ENCODE measurements at places on chromosomes 3 and 15.

DNA sequence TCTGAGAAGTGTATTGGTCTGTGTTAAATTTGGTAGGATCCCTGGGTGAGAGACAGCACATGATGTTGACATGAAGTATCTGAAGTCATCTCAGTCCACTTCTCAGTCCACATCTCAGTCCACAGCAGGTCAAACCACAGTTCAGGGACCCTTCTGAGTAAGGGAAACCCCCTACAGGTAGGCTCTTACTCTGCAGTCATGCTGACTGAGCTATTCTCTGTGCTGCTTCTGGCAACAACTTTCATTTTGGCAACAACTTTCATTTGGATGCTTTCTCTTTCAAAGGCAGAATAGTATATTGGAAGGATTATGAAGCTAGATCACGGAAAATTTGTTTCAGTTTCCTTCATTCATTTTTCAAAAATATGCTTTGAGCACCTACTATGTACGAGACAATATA lies 178.2 kb upstream of the GOLIM4 start:
- no peak for DNase-seq

GRCh38 chr3:30871720-30872119 lies 22.7 kb downstream of the GADL1 start:
- no peak for DNase-seq

GRCh38 chr3:128415200-128415772 lies 51.4 kb downstream of the DNAJB8 start:
- DNase-seq: no peak

DNA sequence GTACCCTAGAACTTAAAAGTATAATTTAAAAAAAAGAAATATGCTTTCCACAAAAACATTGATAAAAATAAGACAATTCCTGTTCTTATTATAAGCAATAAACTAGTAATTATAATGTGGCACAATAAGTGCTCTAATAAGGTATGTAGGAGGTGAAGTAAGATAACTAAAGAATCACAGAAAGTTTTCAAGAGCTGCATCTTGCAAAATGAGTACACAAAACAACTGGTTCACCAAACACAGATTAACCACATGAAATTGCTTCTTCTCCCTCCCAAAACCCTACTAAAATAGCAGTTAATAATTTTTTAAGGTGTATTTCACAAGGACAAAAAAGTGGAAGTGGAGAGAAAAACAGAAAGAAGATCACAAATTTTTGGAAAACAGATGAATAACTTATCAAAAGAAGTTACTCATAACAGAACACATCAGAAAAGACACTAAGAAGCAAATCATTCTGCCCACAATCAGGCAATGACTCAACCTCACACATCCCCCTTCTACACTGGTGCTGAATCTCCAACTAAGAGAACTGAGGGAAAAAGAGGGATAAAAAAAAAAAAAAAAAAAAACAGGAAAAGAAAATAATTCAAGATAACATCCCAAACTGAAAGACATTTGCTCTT lies 64.2 kb downstream of the TBC1D5 start:
- peak; percentile 58 for DNase-seq

DNA sequence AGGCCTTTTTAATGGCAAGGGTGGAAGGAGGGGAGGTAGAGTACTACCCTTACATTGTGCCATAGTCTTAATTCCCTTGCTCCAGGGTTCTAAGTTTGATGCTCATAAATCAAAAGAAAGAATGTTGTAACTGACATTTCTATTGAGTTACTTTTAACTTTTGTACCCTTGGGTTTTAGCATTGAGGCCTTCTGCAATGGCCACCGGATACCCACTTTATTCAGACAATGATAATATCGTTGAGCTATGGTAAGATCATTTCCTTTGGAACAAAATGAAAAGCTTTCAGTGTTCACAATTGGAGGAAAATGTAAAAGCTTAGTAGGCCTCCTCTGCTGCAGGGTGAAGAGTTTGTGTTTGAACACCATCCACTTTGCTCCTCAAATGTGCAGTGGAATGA lies 16.8 kb downstream of the CGNL1 start:
- no peak for DNase-seq

DNA sequence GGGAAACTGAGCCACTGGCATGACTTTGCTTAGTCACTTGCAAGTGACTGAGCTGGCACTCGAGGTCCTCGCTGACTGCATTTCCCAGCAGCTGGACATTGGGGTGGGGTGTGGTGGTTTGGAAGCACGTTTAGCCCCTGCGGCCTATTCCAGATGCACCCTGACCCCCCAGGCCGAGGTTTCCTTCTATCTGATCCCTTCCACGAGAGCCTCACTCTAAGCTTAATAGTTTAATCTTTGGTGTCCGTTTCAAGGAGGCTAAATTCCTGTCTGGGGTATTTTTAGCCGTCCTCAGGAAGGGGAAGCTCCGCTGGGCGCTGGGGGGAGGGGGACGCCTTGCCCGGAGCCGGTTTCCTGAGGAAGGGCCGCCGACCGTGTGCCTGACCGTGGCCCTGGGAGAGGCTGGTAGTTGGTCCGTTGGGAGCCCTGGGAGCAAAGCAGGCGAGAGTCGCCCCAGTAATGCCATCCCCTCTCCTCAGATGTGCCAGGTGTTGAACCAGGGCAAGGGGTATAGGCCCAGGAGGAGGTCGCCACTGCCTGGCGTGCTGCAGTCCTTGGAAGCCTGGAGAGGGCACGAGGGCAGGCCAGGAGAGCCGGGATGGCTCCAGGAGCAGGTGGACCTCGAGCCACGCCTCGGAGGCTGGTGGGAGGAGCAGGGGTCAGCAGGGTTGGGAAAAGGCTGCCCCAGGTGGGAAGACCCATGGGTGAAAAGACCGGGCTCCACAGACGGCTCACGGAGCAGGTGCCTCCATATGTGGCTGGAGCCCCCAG lies 37.2 kb downstream of the IDH2 start:
- DNase-seq: no peak

- DNase-seq: peak; percentile 54
Observed at GRCh38 chr15:60179786-60180391, 175.8 kb downstream of the FOXB1 start.

DNA sequence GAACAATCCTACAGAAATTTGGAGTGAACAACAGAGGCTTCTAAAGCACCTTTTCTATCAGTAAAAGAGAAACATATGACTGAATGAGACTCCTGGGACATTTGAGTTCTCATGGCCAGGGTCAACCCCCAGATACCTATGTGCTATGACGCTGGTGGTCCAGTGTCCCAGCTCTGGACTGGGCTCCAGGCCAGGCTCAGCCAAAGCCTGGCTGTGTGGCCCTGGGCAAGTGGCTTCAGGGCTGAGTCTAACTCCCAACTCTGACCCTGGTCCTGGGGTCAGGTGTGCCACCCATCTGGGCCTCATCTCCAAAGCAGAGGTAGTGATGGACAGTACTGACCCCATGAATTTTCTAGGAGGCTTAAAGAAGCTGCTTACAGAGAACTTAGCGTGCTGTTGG lies 147.8 kb downstream of the FBLN2 start:
- DNase-seq: no peak

DNA sequence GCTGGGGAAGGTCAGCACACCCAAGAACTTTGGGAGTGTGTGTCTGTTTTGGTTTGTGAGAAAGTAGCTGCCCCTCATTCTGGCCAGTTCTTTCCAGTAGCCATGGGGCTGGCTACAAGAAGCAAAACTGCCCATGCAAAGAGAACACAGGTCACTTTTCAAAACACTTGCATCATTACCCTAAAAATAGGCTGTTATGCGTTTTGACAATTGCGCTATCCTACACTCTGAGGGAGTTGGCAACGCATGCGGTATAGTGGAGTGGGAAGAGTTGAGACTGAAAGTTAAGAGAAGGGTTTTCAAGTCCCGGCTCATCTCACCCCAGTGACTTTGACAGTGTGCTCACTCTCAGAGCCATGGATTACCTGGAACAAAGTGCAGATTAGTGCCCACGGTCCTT lies 41.8 kb upstream of the MYZAP start:
- no peak for DNase-seq

DNA sequence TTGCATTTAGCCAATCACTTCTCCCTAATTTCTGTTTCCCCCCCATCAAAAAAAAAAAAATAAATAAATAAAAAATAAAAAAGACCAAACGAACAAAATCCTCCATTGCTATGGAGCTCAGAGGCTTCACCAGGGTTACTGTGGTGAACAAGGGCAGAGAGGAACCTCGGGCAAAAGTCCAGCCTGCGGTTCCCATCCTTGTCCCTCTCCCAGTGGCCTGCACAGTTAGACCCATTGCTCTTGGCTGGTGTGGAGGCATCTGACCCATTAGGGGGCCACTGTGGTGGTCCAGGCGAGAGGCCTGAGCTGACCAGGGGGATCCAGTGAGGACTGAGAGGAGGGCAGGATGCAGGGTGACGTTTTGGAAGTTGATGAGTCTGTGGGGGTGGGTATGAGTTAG lies 18.8 kb downstream of the CORO2B start:
- no peak for DNase-seq

- peak; percentile 50 for DNase-seq
Observed at GRCh38 chr3:122745369-122746021, 48.1 kb downstream of the HSPBAP1 start.

GRCh38 chr3:183369117-183369516 lies 59.3 kb downstream of the MCF2L2 start:
- DNase-seq: no peak

GRCh38 chr3:124992041-124992440 lies 57.5 kb upstream of the MUC13 start:
- DNase-seq: no peak

DNA sequence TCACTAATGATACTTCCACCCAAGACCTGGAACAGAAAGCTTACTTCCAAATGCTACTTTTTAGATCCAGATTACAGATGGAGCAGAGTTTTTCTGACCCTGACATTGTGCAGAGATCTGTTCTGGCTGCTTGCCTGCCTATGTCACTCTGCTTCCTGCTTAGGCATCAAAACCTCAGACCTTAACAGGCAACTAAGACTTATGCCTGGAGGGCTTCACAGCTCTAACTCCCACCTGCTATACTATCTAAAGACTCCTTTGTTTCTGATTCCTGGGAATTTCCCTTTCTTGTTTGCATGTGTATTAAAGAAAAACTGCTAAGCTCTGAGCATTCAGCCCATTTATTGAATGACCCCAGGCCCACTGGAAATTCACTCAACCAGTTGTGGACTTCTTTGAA lies 157.4 kb upstream of the NPHP3 start:
- no peak for DNase-seq

DNA sequence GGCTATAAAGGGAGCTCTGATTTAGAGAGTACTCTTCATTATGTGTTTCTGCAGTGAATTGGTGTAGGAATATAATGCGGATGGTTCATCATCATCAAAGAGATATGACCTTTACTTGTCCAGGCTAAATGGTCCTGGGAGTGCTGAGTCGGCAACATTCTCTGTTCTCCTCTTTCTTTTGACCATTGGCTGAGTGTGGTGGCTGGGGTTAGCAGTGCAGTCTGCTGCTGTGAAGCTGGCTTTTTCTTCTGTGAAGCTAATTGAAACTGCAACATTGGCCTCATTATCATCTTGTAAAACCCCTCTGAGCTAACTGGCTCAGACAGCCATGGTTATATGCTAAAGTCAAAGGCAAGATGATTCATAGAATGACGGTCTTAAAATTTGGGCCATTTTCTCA lies 83.8 kb downstream of the THRB start:
- no peak for DNase-seq

DNA sequence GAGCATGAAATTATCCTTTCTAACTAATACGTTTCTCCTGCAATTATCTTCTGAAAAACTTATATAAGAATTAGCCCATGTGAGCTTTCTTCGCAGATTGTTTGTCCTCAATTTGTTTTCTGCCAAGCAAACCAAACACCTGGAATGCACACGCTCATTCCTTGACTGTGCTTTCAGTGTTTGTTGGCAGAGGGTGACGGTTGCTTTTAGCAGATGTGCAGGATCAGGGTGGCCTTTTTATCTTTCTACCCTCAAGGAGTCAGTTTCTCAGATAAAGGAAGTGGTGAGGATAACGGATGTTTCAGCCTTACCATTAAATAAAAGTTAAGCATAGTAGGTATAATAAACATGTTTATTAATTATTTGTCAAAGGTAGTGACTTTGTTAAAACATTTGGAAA lies 15.2 kb downstream of the ARPP21 start:
- DNase-seq: no peak

- no peak for DNase-seq
Observed at GRCh38 chr3:17077606-17078005, 192.9 kb downstream of the PLCL2 start.

GRCh38 chr3:46778101-46778500 lies 60.4 kb upstream of the PRSS50 start:
- no peak for DNase-seq

- peak; percentile 89 for DNase-seq
Observed at GRCh38 chr15:36370731-36371112, 208.7 kb upstream of the CDIN1 start.

GRCh38 chr3:52681596-52681995 lies 4.1 kb downstream of the PBRM1 start:
- no peak for DNase-seq

- peak; percentile 52 for DNase-seq
Observed at GRCh38 chr3:65712140-65712539, 326.6 kb downstream of the MAGI1 start.

GRCh38 chr15:89107984-89108383 lies 19.7 kb downstream of the ABHD2 start:
- DNase-seq: no peak

- no peak for DNase-seq
Observed at GRCh38 chr3:137766041-137766875, 2.1 kb downstream of the SOX14 start.

GRCh38 chr3:128486205-128486628 lies 6.8 kb downstream of the GATA2 start:
- peak; percentile 23 for DNase-seq

GRCh38 chr3:55720614-55721013 lies 233.5 kb upstream of the WNT5A start:
- DNase-seq: peak; percentile 75

GRCh38 chr15:73767806-73768501 lies 14.8 kb upstream of the INSYN1 start:
- no peak for DNase-seq

DNA sequence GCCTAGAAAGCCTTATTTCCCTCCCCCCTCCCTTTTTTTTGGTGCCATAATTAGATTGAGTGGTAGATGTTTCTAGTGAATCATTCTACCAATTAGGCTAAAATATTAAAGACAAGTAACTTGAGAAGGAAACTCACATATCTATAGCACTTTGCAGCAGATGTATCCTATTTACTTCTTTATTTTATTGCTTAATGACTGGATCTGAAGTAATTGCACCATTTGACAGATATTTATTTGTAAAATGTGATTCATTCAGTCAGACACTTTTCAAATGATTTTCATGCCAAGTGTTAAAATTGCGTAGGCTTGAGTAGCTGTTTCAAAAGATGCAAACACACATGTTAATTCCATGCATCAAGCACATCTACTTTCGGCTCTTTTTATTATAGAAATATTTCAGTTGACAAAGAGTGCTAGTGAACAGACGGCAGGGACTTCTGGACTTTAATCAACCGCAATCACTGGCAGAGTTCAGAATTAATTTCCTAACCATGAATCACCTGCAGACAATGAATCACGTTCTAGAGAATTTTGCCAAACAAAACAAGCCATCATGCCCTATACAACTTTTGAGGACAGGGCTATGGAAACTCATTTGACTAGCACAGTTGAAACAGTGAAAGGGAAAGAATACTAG lies 636.8 kb downstream of the MECOM start:
- peak; percentile 92 for DNase-seq

DNA sequence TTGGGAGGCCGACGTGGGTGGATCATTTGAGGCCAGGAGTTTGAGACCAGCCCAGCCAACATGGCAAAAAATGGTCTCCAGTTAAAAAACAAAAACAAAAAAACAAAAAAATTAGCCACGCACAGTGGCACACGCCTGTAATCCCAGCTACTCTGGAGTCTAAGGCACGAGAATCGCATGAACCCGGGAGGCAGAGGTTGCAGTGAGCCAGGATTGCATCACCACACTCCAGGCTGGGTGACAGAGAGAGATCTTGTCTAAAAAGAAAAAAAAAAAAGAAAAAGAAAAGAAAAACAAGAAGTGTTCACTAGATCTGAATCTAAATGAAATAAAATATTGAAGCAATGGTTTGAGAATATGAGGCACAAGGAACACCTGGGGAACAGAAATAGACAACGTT lies 36.7 kb downstream of the SLC9A9 start:
- no peak for DNase-seq

All from EH (cell line).